ENCODE measurements at places on chromosomes 1 and 21. TPM values are rescaled to one million over a fixed set of nuclear protein-coding genes. Genes with fewer than 3 reads are reported as not detected.

- no peak for DNase-seq
Measured at GRCh38 chr1:94284476-94284875, 47.1 kb upstream of the ARHGAP29 start.

DNA sequence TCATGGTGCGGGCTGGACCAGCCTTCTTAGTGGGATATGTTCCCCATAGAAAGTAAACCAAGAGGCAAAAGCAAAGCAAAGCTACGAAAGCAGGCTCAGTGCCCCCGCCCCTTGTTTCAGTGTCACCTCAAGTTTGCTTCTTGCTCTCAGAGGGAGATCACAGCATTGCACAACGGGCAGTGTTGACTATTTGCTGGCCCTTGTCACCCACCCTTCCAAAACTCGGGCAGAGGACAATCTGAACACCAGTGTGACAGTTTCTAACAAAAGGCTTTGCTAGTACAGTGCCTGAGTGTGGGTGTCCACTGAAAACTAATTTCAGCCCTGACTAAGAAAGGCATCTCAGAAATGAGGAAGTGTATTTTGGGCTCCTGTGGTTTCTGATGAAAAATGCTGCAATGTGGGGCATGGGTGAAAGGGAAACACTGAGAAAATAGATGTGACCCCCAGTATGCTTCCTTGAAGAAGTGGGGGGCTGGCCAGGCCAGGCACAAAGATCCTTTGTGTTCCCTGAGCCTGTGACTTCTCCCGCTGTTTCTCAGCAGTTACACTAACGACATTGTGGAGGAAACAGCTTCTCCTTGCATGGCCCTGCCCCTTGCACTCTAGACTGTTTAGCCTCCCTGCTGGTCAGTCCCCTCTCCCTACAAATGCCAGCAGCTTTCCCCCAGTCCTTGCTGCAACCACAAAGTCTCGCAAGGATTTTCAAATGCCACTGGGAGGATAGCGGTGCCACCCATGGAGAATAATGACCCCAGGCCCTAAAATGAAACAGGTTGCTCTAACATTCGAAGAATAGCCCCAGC is 33.3 kb upstream of the KCNE1 start:
- peak; percentile 81 for DNase-seq

GRCh38 chr1:14516974-14517840 is 81.3 kb upstream of the KAZN start:
- DNase-seq = no peak

Gene MAP10
- 2.1 TPM for total RNA-seq

GRCh38 chr1:171611306-171611705 is 10.7 kb upstream of the MYOCOS start:
- DNase-seq = no peak

GRCh38 chr1:78980511-78980910 is 26.0 kb downstream of the ADGRL4 start:
- DNase-seq = no peak

- no peak for DNase-seq
Measured at GRCh38 chr1:221522529-221522940, 219.4 kb downstream of the DUSP10 start.

- DNase-seq = no peak
Measured at GRCh38 chr1:91799159-91799558, 86.8 kb downstream of the TGFBR3 start.

Gene PROX1
- 14.1 TPM for total RNA-seq

- DNase-seq = no peak
Measured at GRCh38 chr1:171140956-171141687, 44.0 kb upstream of the FMO2 start.

DNA sequence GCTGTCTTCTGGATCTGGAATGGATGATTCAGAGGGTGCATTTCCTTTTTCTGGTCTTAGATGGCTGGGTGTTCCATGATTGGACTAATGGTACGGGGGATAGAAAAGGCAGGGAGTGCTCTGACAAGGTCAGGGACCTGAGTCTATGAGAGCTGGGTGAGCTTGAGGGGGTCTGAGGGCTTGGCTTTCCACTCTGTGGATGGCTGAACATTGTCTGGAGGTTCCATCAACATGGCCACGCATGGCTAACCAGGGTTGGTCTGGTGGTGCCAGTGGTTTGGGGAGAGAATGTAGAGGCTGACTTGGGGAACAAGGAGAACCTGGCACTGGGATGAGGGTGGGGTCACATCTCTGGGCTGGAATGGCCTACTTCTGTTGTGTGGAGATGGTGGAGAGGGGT is 41.5 kb upstream of the TSPAN2 start:
- DNase-seq = no peak

DNA sequence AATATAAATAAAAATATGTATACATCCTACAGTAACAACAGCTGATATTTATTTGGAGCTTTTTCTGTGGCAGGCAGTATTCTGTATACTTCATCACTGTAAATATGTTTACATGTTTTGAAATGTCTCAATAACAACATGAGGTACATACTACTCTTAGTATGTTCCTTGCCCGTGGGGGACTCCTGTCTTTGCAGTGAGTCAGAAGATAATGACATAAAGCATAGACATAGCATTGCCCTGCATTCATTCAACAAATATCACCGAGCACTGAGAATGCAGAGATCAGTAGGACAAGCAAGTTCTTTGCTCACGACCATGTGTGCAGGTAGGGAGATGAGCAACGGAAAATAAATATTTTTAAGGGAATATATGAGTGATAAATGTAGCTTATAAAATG is 246.5 kb downstream of the LTN1 start:
- no peak for DNase-seq

GRCh38 chr1:246761396-246761795 is 37.2 kb downstream of the SCCPDH start:
- no peak for DNase-seq

GRCh38 chr1:100422065-100422464 is 69.8 kb downstream of the CDC14A start:
- DNase-seq = no peak

DNA sequence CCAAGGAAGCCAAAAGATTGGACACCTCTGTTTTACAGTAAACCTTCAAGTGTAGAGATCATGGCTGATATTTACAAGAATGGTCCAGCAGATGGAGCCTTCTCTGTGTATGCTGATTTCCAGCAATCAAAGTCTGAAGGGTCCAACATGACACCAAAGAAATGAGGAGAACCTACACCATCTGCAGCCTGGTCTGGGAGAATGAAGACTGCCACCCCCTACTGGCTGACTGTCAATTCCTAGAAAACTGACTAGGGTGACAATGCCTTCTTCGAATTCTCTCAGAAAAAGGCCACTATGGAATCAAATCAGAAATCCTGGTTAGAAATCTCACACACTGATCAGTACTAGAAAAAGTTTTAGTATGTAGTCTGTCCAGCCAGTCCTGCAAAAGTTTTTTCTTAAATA is 83.3 kb downstream of the CDC42BPA start:
- no peak for DNase-seq

DNA sequence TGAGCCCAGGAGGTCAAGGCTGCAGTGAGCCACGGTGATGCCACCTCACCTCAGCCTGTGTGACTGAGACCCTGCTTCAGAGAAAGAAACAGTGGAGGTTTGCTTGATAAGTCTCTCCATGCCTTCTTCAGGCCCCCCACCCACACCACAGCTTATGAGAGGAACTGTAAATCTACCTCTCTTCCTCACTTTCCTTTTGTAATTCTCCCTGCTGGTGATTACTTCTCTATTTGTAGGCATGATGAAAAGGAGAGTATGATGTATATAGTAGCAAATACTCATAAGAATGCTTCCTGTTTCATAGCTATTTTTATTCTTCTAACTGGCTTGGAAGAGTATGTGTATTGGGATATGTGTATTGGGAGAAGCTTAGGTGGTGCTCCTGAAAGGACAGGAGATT is 186.3 kb downstream of the VPS13D start:
- no peak for DNase-seq

GRCh38 chr21:28961927-28962326 is 30.8 kb downstream of the LTN1 start:
- DNase-seq = no peak

GRCh38 chr1:43439781-43440180 is 13.9 kb downstream of the HYI start:
- no peak for DNase-seq

GRCh38 chr1:161139766-161140165 is 7.3 kb upstream of the DEDD start:
- DNase-seq = no peak

DNA sequence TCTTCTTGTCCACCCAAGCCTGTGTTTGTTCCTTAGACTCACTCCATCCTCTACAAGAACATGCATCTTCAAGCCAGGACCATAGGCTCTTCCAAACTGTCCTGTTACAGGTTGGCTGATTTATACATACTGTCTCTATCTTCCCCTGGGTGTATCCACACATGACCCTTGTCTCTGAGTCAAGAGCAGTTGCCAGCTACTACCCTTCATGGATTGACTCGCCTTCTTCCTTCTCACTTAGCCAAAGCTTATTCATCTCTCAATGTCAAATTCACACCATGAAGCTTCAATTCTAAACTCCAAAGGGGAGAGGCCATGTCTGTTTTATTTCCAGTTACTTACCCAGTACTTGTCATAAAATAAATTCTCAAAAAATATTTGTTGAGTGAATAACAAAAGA is 64.1 kb upstream of the CACHD1 start:
- no peak for DNase-seq
